ENCODE measurements at places on chromosomes 4 and X.

DNA sequence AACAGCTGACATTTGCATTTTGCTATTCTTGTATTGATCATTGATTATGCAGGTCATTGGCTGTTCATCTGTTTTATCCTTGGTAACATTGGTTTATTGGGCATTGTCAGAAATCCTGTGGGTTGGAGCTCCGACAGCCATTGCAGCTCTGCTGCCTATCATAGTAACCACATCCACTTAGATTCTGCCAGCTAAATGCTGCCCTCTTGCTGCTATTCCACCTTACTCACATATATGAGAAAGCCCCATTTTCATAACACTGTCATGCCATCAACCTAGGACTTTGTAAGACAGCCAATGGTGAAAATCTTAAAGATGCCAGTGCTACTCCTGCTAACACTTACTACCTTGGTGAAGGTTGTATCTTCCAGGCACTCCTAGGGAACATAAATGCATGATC lies 187.3 kb upstream of the CXCL13 start:
- no peak overlapping the region for H3K27ac ChIP-seq
- H3K4me3 ChIP-seq, result no peak overlapping the region
- no peaks in the 10 kb centered on the region for H3K27me3 ChIP-seq
- DNase-seq, result no peak

DNA sequence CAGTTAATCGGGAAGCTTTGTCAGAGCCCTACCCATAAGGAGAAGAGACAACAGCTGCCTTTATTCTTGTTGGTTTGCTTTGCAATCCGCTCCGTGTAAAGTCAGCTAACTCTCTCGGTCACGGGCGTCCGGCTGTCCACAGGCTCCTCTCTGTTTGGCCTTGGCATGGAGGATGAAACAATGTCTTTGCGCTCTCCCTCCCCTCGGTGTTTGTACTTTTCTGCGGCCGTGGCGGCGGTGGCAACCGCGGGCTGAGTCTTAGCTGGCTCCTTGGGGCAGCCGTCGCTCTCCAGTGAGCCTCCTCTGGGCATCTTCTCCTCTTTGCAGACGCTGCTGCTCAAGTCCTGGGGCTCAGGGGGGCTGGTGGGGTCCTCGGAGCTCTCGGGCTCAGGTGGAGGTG lies 10.6 kb upstream of the IRAK1 start:
- no peak for DNase-seq
- H3K4me3 ChIP-seq, result no peak overlapping the region
- no peaks in the 10 kb centered on the region for H3K27me3 ChIP-seq
- peaks cover 12% of the 10 kb centered on the region for H3K36me3 ChIP-seq

DNA sequence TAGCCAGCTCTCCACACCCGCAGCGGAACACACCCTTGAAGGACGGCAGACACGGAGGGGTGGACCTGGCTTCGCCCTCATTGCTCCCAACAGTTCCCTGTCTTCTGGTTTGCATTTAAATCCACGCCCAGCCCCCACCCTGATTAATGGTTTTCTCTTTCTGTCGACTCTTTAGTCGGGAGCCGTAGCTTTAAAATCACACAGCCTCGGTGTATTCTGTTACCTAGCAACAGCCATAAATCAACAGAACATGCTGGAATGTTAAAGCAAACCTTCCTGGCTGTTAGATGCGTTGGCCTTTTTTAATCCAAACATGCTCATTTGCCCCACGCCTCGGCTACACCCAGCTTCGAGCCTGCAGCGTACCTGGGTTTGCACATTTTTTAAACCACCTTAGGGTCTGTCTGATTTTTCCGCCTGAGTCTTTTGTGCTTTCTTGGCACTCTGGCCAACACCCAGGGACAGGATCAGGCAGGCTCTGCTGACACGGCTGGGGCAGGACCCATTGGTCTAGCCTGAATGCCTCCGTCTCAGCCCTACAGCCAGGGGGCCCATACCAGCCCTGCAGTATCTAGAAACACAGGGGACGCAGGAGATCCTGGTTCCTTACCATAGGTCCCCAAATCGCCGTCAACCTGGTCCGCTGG lies 21.4 kb upstream of the PPP2R2C start:
- no peaks in the 10 kb centered on the region for H3K27me3 ChIP-seq
- H3K27ac ChIP-seq, result no peak overlapping the region
- peak overlapping the region; percentile 22 for H3K4me3 ChIP-seq
- DNase-seq, result no peak

DNA sequence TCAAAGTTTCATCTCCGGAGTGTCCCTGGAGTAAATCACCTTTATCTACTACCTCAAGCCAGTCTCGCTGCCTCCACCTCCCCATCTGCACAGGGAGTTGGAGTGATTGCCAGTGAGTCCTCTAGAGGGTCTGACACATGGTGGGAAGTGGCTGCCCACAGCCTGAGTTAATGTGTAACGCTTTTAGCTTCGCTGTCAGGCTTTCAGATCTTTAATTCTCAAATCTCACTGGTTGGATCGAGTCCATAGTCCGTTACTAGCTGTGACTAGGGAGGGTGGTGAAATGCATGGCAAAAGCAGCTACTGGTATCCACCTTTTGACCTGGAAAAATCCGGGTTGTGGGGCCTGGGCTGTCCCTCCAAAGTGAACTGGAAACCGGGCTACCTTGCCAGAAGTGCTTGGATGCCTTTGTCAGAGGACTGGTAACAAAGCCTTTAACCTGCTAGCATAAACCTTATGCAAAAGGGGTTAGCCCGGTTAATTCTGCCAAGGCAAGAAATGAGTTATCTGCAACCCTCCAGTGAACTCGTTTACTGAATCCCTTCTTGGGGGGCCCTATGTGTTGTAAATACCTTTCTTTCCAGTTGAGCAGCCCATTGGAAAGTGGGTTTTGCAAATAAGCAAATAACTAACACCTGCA lies 5.1 kb upstream of the WDR1 start:
- H3K27ac ChIP-seq, result no peak overlapping the region
- no peaks in the 10 kb centered on the region for H3K27me3 ChIP-seq
- no peak for DNase-seq
- H3K4me1 ChIP-seq, result peaks cover 14% of the 10 kb centered on the region

DNA sequence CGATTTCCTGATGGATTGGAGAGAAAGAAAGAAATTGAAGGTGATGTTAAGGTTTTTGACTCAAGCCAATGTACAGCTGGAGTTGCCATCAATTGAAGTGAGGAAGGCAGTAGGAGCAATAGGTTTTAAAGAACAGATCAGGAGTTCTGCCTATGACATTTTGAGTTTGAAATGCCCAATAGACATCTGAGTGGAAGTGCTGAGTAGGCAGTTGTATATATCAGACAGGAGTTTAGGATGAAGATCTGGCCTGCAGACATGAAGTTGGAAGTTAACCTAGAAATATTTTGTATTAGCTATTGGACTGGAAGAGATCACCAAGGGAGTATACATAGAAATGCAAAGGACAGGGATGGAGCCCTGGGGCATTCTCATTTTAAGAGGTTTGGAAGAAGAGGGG lies 12.9 kb upstream of the TMSB15B start:
- no peaks in the 10 kb centered on the region for H3K27me3 ChIP-seq
- no peak overlapping the region for H3K27ac ChIP-seq
- no peaks in the 10 kb centered on the region for H3K4me1 ChIP-seq
- DNase-seq, result no peak

DNA sequence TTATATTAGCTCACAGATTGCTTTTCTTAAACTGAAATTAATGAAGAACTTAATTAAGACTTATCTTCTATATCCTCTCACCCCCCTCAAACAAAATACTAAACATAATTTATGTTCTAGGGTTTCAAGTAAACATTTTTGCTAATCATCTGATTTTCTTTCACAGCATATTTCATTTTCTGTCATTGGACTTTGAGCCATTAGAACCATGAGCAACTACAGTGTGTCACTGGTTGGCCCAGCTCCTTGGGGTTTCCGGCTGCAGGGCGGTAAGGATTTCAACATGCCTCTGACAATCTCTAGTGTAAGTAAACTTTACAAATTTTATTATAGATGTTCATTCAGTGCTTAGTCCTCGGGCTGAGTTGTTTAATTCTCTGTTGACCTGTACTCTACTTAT lies 3.3 kb downstream of the PDLIM5 start:
- peaks cover 27% of the 10 kb centered on the region for H3K4me1 ChIP-seq
- peaks cover 5% of the 10 kb centered on the region for H3K36me3 ChIP-seq
- peak; percentile 65 for DNase-seq
- H3K4me3 ChIP-seq, result peak overlapping the region; percentile 99
- H3K27me3 ChIP-seq, result no peaks in the 10 kb centered on the region
- peak overlapping the region; percentile 100 for H3K27ac ChIP-seq

- H3K4me3 ChIP-seq, result no peak overlapping the region
- H3K36me3 ChIP-seq, result no peaks in the 10 kb centered on the region
- DNase-seq, result peak; percentile 2
Measured at GRCh38 chrX:136725441-136726104, 55.2 kb downstream of the ARHGEF6 start.

GRCh38 chr4:35025152-35025834 lies 1219.0 kb downstream of the ARAP2 start:
- H3K27me3 ChIP-seq, result no peaks in the 10 kb centered on the region
- no peaks in the 10 kb centered on the region for H3K36me3 ChIP-seq
- no peak for DNase-seq
- no peaks in the 10 kb centered on the region for H3K4me1 ChIP-seq

GRCh38 chrX:20361081-20361889 lies 94.6 kb upstream of the RPS6KA3 start:
- no peak overlapping the region for H3K27ac ChIP-seq
- no peak for DNase-seq
- H3K4me3 ChIP-seq, result no peak overlapping the region
- H3K36me3 ChIP-seq, result no peaks in the 10 kb centered on the region

DNA sequence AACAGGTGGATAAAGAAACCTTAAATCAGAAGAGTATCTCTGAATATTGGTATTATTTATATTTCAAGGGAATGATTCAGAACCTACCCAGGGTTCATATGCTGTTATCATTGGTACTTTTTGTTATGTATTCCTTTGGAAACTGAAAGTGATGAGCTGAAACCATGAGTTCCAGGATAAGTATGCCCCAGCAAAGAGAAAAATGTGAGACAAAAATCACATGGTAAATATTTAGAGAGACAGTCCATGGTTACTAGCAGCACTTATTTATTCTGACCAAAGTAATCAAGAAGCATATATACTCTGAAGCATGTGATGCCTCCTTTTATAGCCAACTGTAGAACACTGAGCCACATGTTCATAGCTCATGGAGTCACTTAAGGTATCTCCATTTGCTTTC lies 277.7 kb downstream of the ARAP2 start:
- H3K27ac ChIP-seq, result no peak overlapping the region
- DNase-seq, result no peak
- no peaks in the 10 kb centered on the region for H3K27me3 ChIP-seq
- H3K36me3 ChIP-seq, result no peaks in the 10 kb centered on the region

GRCh38 chrX:32673193-32673592 lies 538.2 kb downstream of the DMD start:
- H3K4me1 ChIP-seq, result no peaks in the 10 kb centered on the region
- H3K4me3 ChIP-seq, result no peak overlapping the region
- no peak overlapping the region for H3K27ac ChIP-seq
- H3K27me3 ChIP-seq, result no peaks in the 10 kb centered on the region

- DNase-seq, result no peak
- H3K4me1 ChIP-seq, result peaks cover 73% of the 10 kb centered on the region
Measured at GRCh38 chr4:159398236-159398638, 295.4 kb downstream of the RAPGEF2 start.

- H3K36me3 ChIP-seq, result no peaks in the 10 kb centered on the region
- H3K4me3 ChIP-seq, result no peak overlapping the region
- no peak for DNase-seq
Measured at GRCh38 chrX:85922821-85923220, 124.5 kb downstream of the CHM start.

- no peak within 1 kb of the TSS for H3K4me3 ChIP-seq
- no peak for DNase-seq
- no peak within 1 kb of the TSS for H3K27ac ChIP-seq
Measured at GRCh38 chrX:78945186-78945912, at the start of gene P2RY10. P2RY10 (plus strand) TSS chrX:78945391; CDS start chrX:78960521, 15,130 bp downstream.

DNA sequence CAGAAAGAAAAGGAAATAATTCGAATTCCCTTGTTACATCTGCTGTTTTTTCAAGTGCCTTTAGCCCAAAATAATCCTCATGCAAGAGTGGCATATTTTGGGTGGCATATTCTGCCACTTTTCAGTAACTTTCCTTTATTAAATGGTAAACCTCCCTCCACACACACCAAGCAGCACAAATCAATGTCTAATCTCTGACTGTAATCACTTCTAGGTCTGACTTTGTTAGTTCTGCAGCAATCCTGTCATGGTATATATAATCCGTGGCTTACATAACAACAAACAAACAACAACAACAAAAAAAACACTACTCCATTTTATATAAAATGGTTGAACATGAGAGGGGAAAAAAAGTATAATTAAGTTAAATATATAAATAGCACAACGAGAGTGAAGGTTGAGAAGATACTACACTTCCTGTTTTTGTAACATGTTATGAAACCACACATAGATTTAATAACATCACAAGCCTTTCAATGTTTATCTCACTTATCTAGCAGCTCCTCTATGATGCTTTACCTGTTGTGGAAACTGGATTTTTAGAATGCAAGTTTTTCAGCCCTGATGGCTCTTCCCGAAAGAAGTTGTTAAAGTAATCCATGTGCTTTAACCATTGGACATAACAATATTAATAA lies 715.4 kb downstream of the GRXCR1 start:
- H3K4me3 ChIP-seq, result no peak overlapping the region
- no peaks in the 10 kb centered on the region for H3K36me3 ChIP-seq
- no peak for DNase-seq
- no peaks in the 10 kb centered on the region for H3K4me1 ChIP-seq
- H3K27me3 ChIP-seq, result no peaks in the 10 kb centered on the region
- H3K27ac ChIP-seq, result no peak overlapping the region

DNA sequence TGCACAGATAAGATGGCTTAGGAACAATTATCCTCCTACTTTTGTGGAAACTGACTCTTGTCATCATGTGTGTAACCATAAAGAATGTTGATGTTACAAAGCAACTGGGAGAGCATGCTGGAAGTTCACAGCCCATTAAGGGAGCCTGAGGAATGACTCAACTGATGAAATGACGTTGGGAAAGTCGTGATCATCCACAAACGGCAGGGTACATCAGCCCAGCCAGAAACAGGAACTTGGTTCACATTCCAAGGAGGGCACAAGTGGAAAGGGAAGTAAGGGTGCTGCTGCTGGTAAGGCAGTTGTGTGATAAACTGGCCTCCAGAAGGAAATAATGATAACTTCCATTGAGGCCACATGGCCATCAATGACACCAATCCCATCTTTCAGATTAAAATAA lies 6.7 kb downstream of the TEC start:
- H3K4me1 ChIP-seq, result no peaks in the 10 kb centered on the region
- H3K36me3 ChIP-seq, result no peaks in the 10 kb centered on the region
- no peaks in the 10 kb centered on the region for H3K27me3 ChIP-seq
- no peak overlapping the region for H3K4me3 ChIP-seq
